ENCODE measurements at places on chromosomes 1 and 21.

GRCh38 chr1:114758256-114758832 lies 560 bp upstream of the CSDE1 start:
- no peak for DNase-seq

GRCh38 chr1:56376188-56376984 lies 203.0 kb downstream of the PLPP3 start:
- DNase-seq: no peak

DNA sequence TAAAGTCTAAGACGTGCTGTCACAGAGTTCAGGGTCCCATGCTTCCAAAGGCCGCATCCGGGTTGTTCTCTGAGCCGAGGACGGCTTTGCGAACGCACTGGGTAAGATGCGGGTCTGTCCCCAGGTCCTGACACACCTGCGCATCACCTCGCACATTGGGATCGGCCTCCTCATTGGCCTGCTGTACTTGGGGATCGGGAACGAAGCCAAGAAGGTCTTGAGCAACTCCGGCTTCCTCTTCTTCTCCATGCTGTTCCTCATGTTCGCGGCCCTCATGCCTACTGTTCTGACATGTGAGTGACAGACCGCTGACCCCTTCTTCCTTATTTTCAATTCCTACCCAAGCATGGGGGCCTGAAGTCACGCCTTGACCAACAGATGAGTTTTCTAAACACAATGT lies 25.3 kb downstream of the TFF3 start:
- DNase-seq: no peak

GRCh38 chr1:201335174-201335870 lies 42.2 kb downstream of the TNNT2 start:
- no peak for DNase-seq

DNA sequence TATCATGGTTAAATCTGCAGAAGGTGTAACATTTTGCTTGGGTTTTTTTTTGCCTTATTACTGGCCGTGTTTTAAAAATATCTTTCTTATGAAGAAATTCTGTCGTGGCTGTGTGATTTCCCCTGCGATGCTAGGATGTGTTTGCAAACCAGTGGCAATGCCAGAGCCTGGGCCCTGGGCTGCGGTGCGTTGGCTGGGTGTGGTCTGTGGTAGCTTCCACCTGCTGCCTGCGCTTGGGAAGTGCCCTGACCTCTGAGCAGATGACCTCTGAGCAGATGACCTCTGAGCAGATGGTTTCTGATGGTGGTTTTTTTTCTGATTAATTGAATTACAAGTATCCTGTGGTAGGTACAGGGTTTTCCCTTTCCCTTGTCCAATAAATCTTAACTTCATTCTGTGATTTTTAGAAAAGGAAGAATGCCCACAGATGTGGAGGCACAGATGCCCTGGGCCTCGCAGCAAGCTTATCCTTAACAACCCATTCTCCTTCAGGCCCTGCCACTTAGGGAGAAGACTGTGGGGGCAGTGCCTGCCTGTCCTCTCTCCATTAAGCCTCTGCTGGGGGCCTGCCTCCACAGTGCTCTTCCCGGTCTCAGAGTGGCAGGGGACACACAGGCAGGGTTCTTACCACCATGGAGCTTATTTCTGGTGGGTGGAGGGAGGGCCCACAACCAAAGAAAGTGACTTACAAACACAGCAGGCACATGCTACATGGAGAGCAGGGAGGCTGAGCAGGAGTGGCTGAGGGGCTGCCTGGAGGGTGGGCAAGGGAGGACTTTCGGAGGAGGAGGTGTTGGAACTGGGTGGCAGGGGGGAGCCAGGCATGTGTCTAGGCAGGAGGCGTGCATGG lies 81.7 kb downstream of the PCBP3 start:
- no peak for DNase-seq

DNA sequence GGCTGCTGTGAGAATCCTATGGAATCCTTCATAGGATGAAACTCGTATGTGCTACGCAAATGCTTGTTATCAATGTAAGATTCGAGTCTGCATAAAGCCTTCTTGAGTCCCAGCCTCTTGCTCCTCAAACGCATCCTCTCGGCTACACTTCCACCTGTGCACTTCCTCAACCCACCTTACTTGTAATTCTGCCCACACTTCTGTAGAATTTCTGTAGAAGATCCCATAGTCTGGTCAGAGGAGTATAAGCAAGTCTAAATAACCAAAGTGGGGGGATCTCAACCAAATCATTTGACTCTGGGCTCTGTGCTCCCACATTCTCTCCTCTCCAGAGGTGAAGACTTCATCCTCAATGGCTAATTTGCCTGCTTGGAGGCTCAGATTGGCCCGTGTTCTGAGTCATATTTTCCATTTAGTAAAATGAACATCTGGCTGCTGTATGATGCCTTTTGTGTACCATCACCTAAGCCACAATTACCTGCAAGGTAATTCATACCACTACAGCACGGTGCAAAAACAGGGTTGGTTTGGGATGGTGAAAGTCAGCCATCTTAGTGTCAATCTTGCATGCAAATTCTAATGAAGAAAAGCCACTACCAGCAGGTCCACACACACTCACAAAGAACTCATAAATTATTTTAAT lies 63.2 kb downstream of the ITPKB start:
- no peak for DNase-seq

DNA sequence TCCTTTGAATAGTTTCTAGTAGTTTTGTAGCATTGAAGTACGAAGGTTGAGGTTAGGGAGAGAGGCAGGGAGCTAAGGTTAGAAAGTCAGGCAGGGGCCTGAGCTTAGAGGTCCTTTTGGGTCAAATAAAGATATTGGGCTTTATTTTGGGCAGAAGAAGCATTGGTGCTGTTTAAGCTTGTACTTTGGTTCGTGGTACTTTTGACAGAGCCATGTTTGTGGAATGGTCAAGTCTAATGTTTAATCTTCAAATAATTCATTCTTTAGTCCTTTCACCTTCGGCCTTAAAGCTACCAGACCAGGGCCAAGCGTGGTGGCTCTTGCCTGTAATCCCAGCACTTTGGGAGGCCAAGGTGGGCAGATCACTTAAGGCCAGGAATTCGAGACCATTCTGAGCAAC lies 12.5 kb downstream of the FGGY start:
- DNase-seq: no peak

- DNase-seq: no peak
Observed at GRCh38 chr1:64829411-64830029, 84.6 kb downstream of the RAVER2 start.

- no peak for DNase-seq
Observed at GRCh38 chr1:238789916-238790667, 596.3 kb upstream of the CHRM3 start.

DNA sequence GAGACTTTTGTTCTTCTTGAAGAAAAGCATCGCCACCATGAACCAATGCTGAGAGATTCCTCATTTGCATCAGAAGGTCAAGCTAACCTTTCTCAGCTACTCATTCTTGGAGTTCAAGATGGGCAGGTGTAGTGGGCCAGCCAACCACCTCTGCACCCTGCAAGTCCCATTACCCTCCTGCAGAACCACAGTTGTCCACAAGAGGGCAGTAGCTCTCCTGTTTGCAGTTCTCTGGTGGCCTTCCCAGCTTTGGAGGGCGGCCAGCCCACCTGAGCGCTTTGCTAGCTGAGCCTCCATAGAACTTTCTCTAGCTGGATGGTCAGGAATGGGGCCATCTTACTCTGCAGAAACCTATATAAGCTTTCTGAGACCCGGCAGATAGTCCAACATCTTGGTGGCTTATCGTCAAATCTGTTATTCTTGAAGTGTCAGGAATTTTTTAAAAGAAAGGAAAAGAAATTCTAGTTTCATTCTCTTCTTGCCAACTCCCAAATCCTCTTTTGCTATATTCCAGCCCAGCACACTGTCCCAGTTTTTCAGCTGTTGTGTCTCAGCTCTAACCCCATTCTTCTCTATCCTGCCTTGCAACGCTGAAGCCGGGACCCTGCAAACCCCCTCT lies 11.0 kb upstream of the LMX1A start:
- DNase-seq: no peak

GRCh38 chr21:41024746-41025254 lies 143.2 kb upstream of the BACE2 start:
- DNase-seq: no peak

GRCh38 chr1:102852613-102853012 lies 255.7 kb downstream of the COL11A1 start:
- no peak for DNase-seq

GRCh38 chr1:83559129-83559840 lies 439.6 kb downstream of the TTLL7 start:
- no peak for DNase-seq

GRCh38 chr1:53148123-53148522 lies 5.7 kb upstream of the SLC1A7 start:
- no peak for DNase-seq

DNA sequence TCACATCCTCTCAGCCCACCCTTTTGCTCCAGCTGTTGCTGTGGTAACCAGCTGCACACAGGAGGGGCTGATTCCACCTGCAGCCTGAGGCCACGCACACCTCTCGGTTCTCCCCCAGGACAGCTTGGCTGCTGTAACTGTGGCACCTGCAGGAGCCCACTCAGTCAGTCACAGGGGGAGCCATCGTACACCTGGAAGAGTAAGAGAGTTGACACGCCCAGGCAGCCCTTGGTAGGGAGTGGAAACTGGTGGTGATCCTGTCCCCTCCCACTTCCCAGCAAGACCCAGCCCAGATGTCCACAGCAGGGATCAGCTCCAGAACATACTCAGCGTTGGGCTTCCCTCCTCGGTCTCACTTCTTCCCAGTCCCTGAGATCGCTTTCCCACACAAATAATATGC lies 32.2 kb upstream of the BACE2 start:
- no peak for DNase-seq

GRCh38 chr1:241606544-241606943 lies 33.6 kb downstream of the CHML start:
- no peak for DNase-seq

- peak; percentile 58 for DNase-seq
Observed at GRCh38 chr1:20726118-20726911, 6.2 kb downstream of the SH2D5 start.

GRCh38 chr1:198686069-198686728 lies 47.4 kb downstream of the PTPRC start:
- no peak for DNase-seq

DNA sequence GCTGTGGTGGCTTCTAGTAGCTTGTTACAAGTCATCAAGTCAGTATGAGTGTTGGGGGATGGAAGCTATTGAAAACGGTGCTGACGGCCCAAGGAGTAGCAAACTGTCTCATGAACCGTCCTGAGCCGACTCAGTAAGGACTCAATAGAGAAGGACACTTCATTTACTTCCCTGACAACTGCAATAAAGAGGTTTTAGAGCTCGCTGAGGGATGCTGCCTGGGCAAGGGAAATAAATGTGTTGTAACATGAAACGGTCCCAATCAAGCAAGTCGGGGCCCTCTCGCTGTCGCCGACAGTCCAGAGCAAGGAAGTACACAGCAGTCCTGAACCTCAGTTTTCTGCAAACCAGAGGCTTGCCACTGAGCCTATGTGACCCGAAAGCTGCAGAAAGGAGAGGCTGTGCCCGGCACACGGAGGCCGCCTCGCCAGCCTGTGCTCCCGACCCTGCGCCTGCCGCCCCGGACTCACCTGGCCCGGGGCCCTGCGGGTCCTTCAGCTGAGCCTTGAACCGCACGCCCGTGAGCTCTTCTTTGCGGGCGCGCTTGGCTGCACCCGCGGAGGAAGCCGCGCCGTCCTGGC lies 423 bp downstream of the URB1 start:
- no peak for DNase-seq

DNA sequence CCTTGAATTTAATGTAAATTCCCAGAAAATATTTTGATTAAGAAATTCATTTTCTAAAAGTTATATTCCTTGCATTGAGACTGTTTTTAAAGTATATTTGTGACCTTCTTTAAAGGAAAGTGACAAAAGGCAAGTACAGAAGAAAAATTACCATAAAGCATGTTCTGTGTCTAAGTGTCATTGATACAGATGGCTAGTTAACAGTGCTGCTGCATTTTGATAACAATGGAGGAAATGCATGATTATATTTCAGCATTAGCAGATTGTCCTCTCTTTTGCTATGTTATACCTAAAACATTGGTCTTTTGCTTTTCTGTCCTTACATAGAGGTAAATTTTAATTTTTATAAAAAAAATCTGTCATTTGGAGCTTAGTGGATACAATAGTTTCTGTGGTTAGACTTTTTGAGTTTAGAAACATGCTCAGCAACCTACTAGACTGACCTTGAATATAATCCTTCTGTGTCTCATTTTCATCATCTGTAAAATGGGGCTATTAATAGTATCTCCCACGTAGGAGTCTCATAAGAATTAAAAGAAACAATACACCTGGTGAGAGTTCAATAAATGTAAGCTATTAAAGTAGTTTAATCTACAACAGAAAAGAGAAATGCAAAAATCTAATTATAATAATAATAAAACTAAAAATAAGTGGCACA lies 51.1 kb upstream of the RGS21 start:
- DNase-seq: no peak

DNA sequence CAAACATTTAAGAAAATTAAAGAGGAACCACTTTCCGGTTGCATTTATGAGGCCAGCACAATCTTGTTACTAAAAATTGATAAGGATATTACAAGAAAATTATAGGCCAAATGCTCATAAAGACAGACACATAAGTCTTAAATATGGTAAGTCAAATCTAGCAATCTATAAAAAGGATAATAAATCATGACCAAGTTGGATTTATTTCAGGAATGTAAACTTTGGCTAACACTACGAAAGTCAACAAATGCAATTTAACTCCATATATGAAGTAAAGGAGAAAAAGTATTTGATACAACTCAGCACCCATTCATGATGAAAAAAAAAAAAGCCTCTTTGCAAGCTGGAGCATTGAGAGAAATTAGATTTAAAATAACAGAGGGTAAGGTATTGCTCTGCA lies 6.3 kb downstream of the HHAT start:
- no peak for DNase-seq

GRCh38 chr1:119962296-119962968 lies 66.1 kb upstream of the ADAM30 start:
- DNase-seq: no peak

- DNase-seq: no peak
Observed at GRCh38 chr1:239735111-239735510, 348.7 kb downstream of the CHRM3 start.

Measured in vagina (tissue), 2 donors.